ENCODE measurements at places on chromosomes 4 and X. TPM values are rescaled to one million over a fixed set of nuclear protein-coding genes. Genes with fewer than 3 reads are reported as not detected.

The CXorf51A gene
- total RNA-seq: not detected

The FBXW7 gene
- 49.4 TPM for total RNA-seq

The PRR27 gene
- not detected for total RNA-seq

The SULT1E1 gene
- total RNA-seq: not detected

The SHROOM3 gene
- total RNA-seq: not detected

The LRRC66 gene
- 0.27 TPM for total RNA-seq

The NUP62CL gene
- total RNA-seq: 1.9 TPM

The CXCL1 gene
- total RNA-seq: not detected

The PDZD11 gene
- 35.1 TPM for total RNA-seq

The EVC2 gene
- 0.72 TPM for total RNA-seq

DNA sequence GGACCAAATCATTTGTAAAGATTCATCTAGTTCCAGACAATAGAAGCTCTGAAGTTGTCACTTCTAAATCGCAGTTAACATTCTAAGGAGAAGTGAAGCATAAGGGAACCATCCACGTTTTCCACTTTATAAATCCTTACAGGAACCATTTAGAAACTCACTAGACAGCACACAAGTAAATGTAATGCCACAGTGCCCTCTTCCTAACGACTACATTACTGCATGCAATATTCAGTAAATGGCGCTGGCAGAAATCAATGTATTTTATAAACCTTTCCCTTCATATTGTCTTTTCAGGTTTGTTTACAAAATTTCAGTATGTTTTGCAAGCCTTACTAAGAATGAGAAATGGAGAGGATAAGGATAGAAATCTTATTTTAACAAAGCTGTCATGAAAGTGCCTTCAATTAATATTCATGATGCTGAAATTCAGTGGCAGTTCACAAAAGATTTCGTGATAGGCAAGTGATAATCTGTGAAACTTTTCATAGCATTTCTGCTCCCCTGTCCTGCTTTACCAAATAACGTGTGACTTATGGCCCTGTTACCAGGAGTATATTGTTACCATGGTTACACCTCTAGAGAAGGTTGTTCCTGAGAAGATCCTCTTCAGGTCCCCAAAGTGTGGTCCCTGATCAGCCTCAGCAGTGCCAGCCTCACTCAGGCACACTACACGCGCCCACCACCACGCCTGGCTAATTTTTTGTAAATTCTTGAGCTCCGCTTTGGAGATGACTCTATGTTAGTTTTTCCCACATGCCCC, 54.2 kb downstream of the TMA16 start:
- peak; percentile 55 for DNase-seq

GRCh38 chrX:53249408-53250042, 24.5 kb upstream of the KDM5C start:
- DNase-seq: no peak

GRCh38 chrX:46782034-46782433, 23.1 kb upstream of the SLC9A7 start:
- no peak for DNase-seq

DNA sequence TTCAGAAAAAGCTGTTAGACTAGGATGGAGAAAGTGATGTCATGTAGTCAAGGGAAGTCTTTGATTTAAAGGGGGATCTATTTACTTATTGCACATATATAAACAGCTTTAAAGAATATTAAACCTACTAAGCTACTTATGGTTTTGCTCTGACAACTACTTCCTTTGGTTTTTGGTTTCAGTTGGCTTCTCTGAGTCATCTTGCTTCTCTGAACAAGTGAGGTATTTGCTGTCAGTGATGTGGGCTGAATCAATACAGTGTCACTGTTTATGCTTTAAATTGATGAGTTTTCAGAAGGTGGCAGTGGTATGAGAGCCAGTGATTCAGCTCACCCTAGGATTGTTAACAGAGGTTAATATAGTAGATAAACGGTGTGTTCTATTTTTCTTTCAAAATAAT, 75.1 kb downstream of the CEP44 start:
- peak; percentile 39 for DNase-seq

DNA sequence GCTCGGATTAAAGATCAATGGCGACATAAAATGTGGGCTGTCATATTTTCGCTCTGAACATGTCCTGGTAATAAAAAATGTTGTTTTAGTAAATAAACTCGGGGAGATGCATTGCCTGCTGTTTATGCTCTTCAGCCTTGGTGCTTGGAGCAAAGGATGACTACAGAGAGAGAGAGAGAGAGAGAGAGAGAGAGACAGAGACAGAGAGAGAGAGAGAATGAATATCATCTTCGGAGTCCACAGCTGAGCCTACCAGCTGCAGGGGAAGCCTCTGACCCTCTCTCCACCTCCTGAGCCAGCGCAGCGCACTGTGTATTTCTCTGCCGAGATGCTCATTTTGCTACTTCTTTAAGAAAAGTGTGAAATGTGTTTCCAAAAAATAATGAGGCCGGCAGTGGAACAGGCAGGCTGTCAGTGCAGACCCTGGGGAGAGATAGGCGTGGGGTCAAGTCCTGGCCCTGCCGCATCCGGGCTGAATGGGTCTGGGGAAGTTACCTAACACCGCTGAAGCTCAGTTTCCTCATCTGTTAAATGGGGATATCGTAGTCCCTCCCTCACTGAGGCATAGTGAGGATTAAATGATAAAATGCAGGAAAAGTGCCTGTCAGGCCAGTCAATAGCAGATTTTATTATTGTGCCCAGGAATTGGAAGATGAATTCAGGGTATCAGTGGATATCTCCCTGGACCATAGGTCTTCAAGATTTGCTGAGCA, 58.5 kb upstream of the LGI2 start:
- no peak for DNase-seq

GRCh38 chr4:2792711-2793585, at the start of gene SH3BP2:
SH3BP2 (plus strand) TSS chr4:2793085; CDS start chr4:2820618, 27,533 bp downstream.
- DNase-seq: peak; percentile 49

GRCh38 chr4:120683897-120684540, 238.5 kb downstream of the PRDM5 start:
- DNase-seq: no peak

DNA sequence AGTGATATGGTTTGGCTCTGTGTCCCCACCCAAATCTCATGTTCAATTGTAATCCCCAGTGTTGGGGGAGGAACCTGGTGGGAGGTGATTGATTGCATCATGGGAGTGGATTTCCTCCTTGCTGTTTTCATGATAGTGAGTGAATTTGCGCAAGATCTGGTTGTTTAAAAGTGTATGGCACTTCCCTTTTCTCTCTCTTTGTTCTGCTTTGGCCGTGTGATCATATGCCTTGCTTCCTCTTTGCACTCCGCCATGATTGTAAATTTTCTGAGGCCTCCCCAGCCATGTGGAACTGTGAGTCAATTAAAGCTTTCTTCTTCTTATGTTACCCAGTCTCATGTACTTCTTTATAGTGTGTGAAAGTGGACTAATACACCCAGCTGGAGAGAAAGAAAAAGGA, 113.0 kb upstream of the AADAT start:
- DNase-seq: no peak

DNA sequence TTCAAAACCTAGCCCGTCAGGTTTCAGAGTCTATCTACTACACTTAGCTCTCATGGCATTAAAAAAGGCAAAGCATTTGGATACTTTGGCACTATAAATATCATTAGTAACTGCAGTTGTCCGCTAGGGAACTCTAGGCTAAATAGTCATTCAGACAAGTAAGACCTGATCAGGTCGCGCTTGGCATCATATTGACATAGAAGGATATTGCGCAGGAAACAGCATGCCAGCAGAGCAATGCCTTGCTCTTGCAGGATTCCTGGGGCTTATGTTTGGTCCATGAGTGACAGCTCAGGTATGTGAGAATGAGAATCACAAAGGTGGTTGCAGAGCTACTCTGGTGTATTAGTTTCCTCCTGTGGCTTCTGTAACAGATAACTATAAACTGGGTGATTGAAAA, 62.7 kb downstream of the KDM6A start:
- no peak for DNase-seq

- DNase-seq: no peak
Observed at GRCh38 chrX:19846995-19847790, 40.2 kb downstream of the SH3KBP1 start.

GRCh38 chrX:32183066-32183465, 1028.3 kb downstream of the DMD start:
- no peak for DNase-seq

GRCh38 chrX:134603806-134604700, 54.2 kb downstream of the PLAC1 start:
- no peak for DNase-seq

GRCh38 chrX:98897191-98897590, 1512.9 kb downstream of the PCDH19 start:
- no peak for DNase-seq

DNA sequence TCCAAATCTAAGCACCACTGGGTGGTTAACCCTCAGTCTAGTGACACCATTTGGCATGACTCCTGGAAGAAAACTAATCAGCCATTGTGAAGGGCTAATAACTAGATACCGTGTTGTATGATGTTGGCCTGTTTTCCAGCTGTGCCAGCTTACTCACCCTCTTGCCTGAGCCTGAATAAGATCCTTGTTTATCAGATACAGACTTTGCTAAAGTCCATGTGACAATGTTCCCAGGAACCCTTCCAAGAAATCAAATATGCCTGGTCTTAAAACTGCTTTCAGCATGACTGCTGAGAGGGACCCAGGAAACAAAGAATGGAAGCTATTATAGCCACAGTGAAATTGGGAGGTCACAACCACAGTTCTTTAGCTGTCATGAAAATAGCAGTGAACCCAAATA, 640.8 kb upstream of the INTU start:
- DNase-seq: no peak

DNA sequence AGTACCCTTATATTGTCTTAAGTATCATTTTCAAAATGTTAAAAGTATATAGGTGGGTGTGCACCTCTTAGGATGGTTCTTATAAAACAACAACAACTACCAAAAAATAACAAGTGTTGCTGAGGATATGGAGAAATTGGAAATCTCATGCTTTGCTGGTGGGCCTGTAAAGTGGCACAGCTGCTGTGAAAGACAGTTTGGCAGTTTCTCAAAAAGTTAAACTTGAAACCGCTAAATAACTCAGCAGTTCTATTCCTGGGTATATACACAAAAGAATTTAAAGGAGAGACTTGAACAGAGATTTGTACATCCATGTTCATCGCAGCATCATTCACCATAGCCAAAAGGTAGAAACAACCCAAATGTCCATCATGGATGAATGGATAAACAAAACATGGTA, 65.5 kb downstream of the HAND2 start:
- DNase-seq: no peak

GRCh38 chr4:8342651-8343261, 73.2 kb downstream of the HTRA3 start:
- no peak for DNase-seq

GRCh38 chrX:41236629-41237028, 97.3 kb upstream of the DDX3X start:
- DNase-seq: no peak

DNA sequence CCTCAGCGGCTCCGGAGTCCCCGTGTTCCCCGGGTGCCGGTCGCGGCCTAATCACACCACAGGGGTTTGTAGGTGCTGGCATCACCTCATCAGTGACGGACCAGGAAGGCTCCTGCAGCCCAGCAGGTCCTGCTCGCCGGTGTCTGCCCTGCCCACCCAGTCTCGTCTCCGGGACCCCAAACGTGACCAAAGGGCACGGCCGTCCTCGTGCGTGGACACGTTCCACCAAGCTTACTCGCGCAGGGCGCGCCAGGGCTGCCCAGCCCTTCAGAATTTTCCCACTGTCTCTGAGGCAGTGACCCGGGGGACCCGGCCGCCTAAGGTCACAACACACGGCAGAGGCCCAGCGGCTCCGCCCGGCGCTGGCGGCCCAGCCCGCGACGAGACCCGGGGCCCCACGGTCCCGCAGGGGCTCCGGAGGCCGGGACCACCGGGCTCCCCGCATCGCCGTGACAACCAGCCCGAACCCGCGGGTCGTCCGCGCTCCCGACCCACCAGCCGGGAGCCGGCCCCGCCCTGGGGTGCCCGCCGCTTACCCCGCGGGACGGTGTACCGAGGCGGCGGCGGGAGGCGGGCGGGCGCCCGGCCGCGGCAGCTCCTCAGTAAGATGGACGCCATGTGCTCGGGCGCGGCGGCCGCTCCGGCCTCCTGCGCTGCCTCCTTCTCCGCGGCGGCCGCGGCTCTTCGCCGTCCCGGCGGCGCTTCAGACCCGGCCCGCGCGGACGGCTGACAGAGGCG, 454 bp downstream of the LETM1 start:
- peak; percentile 15 for DNase-seq

GRCh38 chr4:53924333-53925049, 139.9 kb downstream of the CHIC2 start:
- no peak for DNase-seq

DNA sequence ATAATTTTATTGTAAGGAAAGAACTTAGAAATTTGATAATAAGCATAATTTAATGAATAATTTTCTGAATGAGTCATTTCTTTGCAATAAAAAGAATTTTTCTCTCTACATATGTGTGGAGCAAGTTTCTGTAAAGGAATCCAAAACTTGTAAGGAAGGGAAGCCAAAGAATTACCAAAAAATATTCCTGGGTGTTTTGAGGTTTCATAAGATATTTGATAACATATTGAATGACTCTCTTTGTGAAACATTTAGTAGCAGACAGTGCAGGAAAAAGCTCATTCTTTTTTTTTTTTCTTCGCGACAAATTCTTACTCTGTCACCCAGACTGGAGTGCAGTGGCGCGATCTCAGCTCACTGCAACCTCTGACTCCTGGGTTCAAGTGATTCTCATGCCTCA, 469.0 kb upstream of the MAGEB2 start:
- DNase-seq: no peak

GRCh38 chr4:13384055-13384454, 100.1 kb downstream of the RAB28 start:
- DNase-seq: no peak

DNA sequence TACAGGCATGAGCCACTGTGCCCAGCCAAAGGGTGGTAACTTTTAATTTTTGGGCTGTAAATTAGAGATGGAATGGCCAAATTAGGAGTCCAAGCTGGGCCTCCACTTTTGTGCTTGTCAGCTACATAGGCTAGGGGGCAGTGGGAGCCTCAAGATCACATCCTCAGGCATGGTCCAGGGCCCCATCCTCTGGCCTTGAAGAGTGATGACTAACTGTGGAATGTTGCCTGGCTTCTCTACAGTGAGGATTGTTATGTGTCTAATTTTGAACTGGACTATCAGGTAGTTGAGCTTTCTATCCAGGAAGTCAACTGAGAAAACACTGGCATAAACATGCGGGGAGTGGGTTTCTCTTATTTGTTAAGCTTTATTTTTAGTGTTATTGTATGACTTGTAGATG, 33.0 kb downstream of the CCNG2 start:
- no peak for DNase-seq

GRCh38 chr4:126937846-126938422, 694.8 kb upstream of the INTU start:
- no peak for DNase-seq

DNA sequence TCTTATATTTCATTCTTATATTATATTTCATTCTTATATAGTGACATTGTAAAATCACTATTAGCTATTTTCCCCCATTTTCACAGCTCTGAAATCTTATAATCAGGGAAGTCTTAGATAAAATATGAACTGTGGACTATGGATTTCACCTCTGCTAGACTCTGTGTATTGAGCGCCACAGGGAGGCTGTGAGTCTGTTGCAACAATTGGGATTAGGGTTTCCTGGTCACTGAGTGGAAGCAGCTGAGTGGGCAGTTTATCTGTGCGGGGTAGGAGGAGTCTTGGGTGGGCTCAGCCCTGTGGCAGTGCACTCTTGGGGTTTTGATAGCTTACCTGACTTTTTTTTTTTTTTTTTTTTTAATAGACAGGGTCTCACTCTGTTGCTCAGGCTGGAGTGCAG, 249.5 kb downstream of the PTTG2 start:
- no peak for DNase-seq

GRCh38 chr4:138535316-138535715, 293.2 kb upstream of the SLC7A11 start:
- DNase-seq: no peak

- DNase-seq: no peak
Observed at GRCh38 chr4:108155373-108155772, 13.4 kb downstream of the LEF1 start.

- no peak for DNase-seq
Observed at GRCh38 chr4:53067125-53067802, 205.1 kb downstream of the RASL11B start.
